ENCODE measurements at places on chromosomes 4 and X. TPM values are rescaled to one million over a fixed set of nuclear protein-coding genes. Genes with fewer than 3 reads are reported as not detected.

DNA sequence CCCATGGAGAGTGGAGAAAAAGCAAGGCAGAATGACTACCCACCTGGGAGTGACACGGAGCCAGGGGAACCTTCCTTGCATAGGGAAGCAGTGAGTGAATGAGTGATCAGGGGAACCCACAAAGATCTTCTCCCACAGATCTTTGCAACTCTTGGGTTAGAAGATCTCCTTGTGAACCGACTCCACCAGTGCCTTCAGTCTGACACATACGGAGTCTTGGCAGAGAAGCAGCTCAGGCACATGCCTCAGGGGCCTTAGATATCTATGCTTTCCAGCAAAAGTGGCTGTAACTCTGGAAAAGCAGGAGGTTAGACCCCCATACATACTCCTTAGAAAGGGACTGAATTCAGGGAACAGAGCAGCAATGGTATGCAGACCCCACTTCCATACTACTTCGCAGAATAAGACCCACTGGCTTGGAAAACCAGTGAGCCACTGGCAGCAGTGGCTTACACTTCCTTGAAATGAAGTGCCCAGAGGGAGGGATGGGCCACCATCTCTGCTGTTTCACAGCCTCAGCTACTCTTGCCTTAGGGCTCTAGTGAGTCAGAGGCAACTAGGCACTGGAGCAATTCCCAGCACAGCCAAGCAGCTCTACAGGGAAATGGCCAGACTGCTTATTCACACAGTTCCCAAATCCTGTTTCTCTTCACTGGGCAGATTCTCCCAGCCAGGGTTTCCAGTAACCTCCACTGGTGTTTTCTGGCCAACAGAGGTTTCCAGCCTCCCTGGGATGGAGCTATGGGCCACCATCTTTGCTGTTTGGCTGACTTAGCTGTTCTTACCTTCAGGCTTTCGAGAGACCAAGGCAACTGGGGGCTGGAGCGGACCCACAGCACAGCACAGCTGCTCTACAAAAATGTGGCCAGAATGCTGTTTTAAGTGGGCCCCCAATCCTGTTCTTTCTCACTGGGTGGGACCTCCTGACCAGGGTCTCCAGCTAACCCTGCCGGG lies 82.8 kb upstream of the TCEAL2 start:
- no peak for DNase-seq

DNA sequence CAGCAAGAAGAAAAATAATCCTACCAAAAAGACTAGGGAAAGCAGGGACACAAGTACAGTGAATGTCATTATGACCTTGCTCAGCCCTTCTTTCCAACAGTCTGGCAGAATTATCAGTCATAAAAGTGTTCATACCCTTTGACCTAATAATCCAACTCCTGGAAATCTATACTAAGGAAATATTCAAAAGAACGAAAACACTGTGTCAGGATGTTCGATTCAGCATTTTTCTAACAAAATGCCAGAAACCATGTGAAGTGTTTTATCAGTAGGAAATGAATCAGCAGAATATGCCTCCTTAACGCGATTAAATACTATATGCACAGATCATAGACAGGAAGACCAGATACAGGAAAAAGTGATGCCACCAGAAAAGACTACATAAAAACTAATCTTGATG lies 16.2 kb upstream of the S100G start:
- no peak for DNase-seq

DNA sequence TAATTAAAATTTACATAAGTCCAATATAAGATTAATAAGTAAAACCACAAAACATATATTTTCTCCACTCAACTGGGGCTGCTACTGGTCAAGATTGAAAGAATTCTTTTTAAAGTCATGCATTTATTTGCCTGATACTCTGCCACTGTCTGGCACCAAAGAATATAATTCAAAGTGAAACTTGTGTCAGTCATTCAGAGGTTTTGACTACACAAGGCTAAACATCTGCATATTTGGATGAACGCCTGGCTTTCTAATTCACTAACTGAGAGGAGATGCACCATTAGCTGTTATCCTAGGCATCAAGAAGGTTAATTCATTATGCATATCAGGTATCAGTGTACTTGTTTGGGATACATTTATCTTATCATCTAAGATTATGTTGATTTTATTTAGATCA lies 598.5 kb downstream of the CENPC start:
- DNase-seq = no peak

Gene BST1
- total RNA-seq = 4.0 TPM

DNA sequence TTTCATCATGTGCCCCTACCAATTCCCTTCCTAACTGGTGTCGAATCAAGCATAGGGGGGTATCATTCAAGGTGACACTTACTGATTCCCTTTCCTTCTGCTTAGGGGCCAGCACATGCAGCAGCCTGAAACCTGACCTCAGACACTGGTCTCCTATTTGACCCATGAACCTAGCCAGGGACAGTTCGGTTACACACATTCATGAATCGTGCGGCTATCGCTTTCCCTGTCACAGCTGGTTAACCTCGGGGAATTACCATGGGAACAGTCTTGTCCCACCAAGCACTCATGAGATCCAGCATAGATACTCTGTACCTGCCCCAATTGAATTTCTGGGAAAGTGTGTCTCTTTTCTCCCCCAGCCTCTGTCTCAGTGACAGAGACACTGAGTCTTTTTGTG lies 140.4 kb downstream of the ZNF674 start:
- no peak for DNase-seq

DNA sequence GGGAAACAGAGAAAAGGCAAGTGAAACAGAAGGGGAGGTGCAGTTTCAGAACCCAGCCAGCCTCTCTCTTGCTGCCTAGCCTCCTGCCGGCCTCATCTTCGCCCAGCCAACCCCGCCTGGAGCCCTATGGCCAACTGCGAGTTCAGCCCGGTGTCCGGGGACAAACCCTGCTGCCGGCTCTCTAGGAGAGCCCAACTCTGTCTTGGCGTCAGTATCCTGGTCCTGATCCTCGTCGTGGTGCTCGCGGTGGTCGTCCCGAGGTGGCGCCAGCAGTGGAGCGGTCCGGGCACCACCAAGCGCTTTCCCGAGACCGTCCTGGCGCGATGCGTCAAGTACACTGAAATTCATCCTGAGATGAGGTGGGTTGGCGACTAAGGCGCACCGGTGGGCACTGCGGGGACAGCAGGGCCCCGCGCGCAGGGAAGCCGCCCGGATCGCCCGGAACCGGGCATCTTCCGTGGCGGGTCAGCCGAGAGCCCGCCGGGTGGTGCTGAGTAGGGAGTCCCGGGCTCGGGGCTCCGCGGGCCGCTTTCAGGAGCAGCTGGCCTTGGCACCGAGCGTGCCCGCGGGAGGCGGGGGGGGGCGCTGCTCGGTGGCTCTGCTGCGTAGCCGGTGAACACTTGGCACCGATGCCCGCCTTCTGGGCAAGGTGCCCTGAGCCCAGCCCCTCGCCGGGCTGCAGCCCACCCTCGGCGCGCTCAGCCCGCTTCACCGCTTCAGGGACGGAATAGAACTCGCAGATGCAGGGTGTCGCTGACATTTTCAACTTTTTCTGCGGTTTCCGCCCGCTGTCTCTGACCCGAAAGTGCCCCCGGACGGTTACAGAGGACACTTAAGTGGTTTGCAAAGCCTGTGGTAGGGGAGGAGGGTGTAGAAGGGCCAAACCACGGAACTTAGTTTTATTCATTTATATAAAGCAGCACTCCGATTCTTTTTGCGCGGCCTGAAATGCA lies at the start of gene CD38:
CD38 (plus strand) TSS at position 40 of the 953 bp plus-strand sequence; CDS start at position 127, 87 bp downstream.
- no peak for DNase-seq

GRCh38 chr4:24932515-24933225 lies 19.8 kb upstream of the CCDC149 start:
- DNase-seq = no peak

Gene STATH
- total RNA-seq = not detected

GRCh38 chr4:109816082-109816442 lies 500 bp downstream of the GAR1 start:
- no peak for DNase-seq

DNA sequence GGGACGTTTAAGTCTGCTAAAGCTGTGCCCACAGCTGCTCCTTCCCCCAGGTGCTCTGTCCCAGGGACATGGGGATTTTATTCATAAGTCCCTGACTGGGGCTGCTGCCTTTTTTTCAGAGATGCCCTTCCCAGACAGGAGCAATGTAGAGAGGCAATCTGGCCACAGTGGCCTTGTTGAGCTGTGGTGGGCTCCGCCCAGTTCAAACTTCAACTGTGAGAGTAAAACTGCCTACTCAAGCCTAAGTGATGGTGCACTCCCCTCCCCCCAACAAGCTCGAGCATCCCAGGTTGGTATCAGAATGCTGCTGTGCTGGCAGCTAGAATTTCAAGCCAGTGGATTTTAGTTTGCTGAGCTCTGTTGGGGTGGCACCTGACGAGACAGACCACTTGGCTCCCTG lies 1371.4 kb downstream of the ADGRL3 start:
- DNase-seq = no peak

- peak; percentile 29 for DNase-seq
These were observed 166.8 kb upstream of the FRG1 start for GRCh38 chr4:189773909-189774308.

GRCh38 chrX:130772105-130772775 lies 130.8 kb downstream of the ENOX2 start:
- no peak for DNase-seq

GRCh38 chrX:17547658-17548057 lies 172.7 kb downstream of the NHS start:
- DNase-seq = no peak

- DNase-seq = no peak
These were observed 67.0 kb upstream of the CXorf51A start for GRCh38 chrX:146881521-146881920.

DNA sequence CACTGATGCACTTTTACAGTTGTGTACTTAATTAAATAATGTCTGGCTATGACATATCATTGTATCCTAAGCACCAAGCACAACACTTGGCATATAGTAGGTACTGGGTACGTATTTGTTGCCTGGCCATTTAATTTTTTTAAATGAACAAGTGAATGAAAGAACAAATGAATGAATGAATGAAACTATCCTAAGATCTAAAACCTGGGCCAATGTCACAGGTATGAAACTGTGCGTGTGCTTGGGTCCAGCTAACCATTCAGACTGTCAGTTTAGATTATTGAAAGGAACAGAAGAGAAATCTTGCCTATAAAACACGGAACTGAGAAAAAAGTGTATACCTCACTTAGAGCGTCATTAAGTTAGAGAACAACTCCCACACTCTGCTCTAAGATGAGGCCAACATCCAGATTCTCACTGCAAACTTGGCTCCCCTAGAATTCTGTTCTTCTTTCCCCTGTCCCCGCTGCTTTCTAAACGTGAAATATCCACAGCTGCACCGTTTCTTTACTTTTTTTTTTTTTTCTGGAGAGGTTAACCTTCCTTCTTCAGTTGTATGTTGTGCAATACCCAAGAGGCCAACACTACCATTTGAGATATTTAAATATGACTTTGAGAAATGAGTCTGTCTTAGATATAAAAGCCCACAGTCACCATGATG lies 17.3 kb upstream of the SEL1L3 start:
- no peak for DNase-seq

- DNase-seq = no peak
These were observed 185.6 kb downstream of the IQCM start for GRCh38 chr4:149630064-149630463.

Gene ZFYVE28
- total RNA-seq = 6.6 TPM

- no peak for DNase-seq
These were observed 71.4 kb upstream of the HPGD start for GRCh38 chr4:174593701-174594100.

DNA sequence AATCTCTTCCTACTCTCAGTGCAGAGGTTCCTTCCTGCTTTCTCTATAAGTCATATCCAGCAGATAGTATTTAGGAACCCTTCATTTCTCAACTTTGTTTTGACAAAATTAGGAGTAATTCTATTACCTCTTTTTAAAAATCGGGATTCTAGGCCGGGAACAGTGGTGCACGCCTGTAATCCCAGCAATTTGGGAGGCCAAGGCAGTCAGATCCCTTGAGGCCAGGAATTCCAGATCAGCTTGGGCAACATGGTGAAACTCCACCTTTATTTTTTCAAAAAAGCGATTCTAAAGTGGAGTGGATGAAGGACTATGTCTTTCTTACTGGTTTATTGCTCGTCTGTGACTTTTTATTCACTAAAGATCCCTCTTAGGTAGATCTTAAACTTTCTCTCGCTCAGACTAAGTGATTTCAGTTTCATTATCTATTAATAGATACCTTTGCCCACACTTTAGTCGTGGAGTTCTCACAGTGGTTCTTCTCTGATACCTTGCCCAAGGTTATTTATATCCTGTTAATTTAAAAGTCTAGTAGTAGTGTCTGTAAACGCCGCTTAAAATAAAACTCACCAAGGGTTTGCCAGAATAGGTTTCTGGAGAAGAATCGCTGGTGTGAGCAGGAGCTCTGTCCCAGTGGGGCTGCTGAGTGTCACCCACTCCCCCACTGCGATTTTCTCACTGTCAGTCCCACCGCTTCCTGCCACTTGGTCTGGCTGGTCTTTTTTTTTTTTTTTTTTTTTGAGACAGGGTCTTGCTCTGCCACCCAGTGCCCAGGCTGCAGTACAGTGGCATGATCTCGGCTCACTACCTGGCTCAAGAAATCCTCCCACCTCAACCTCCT lies 27.0 kb upstream of the TMEM131L start:
- no peak for DNase-seq

DNA sequence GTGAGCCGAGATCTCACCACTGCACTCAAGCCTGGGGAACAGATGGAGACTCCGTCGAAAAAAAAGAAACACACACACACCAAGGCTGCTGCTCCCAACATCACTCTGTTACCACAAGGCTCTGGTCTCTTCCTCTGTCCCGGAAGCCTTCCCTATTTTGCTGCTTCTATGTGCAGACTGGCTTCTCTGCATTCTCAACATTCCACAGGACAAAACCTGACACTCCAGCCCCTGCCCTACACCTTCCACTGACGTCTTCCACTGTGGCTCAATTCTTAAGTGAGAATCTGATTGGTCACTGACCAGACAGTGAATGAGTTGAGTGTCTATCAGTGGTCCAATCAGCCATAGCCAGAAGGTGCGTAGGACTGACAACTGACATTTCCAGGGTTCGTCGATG lies 5.9 kb downstream of the ODAPH start:
- no peak for DNase-seq

Gene NMU
- not detected for total RNA-seq

- DNase-seq = no peak
These were observed 6.9 kb downstream of the SORCS2 start for GRCh38 chr4:7199129-7199725.

GRCh38 chr4:189940178-189941004 lies at the start of gene FRG1:
FRG1 (plus strand) TSS chr4:189940872; CDS start chr4:189941010, 138 bp downstream.
- peak; percentile 98 for DNase-seq

DNA sequence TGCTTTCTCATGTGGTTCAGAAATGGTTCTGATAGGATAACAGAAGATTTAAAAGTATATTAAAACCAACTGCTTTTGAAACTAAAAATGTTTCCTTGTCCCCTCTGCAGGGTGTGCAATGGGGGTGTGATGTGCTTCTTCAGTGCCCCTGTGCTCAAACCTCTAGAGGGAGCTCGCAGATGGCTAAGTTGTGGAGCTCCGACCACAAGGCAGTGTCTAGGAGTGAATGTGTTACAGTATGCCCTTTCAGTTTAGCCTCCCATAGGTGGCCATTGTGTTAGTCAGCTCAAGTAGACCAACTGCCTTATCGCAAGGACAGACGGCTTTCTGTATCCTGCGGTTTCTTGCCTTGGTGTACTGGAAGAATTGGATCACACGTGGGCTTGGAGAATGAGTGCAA lies 130.5 kb downstream of the TENT5D start:
- DNase-seq = no peak

All from esophagus muscularis mucosa (tissue), 4 donors.